Bone marrow (tissue), 2 donors: ENCODE measurements at places on chromosomes 4 and X.

DNA sequence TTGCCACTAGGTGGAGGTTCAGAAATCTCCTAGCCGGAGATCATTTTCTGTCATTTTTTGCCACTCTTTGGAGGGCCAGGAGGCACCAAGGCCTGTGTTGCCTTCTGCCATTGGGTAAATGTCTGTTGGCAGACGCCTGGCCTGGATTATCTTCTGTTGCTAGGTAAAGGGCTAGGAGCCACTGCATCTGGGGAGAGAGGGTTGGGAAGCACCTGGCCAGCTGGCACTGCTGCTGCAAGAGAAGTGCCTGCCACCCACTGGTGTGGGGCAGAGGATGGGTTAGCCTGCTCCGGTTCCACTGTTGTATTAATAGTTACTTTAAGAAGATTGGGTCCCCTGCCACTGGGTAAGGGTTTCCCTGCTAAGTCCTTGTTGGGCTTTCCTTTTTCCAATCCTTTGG is 58.1 kb downstream of the AWAT2 start:
- no peak for DNase-seq

DNA sequence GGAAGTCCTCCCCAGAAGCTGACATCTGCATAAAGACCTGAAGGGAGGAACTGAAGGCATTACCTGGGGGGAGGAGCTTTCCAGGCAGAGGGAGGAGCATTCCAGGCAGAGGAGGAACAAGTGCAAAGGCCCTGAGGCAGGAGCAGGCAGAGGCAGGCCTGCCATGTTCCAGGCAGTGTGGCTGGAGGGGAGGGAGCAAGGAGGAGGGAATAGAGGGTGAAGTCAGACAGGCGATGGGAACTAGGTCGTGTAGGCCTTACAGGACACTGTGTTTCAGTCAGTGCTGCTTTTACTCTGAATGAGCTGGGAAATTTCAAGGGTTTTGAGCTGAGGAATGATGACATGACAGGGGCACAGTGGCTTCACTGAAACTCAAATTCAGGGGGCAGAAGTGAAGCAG is 292.7 kb downstream of the BCOR start:
- DNase-seq, result no peak

DNA sequence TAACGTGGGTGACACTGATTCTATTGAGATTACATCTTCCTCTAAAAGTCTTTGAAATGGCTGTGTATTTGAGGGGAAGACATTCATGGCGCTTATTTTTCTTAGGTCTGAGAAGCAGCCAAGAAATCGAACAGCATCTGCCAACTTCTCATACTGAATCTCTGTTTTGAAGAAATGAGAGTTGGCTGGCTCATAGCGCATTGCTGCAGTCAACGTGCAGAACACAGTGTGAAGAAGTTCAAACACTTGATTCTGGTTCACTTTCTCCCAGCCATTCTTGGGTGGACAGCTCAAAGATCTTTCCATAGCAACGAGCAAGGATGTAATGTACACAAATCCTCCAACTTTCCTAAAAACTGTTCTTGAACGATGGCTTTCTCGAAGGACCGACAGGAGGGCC is 156.5 kb downstream of the WDFY3 start:
- no peak for DNase-seq

DNA sequence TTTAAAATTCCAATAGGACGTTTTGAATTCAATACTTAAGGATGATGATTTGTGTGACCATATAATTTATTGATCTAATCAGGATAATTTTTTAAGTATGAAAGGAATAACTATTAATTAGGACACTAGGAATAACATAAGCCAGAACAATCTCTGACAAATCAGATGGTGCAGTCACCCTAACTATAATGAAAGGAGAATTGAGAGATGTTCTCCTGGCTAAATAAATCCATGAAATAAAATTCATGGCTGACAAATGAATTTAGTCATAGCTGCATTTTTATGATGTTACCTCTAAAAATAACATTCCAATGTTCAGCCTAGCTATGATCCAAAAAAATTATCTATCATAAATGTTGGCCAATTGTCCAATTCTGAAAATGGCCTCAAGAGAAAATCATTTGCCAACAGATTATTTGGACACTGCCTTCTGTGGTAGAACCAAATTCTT is 190.6 kb upstream of the NEIL3 start:
- no peak for DNase-seq

DNA sequence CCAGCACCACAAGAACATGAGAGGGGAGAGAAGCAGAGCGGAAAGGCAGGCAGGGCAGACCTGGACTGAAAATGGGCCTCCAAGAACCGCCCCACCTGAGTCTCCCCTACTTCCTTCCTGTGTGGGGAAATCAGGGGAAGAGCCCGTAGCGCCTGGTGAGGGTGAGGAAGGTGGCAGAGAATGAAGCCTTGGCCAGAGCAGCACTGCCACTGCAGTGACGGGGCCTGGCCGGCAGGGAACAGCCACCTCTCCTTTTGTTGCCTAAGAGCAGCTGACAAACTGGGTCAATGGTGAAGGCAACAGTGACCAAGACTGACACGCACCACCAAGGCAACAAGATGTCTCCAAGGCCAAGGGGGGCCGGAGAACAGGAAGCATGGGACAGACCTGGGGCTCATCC is 58.4 kb upstream of the CBR4 start:
- DNase-seq, result no peak

GRCh38 chrX:106177982-106178321 is 9.8 kb downstream of the PWWP3B start:
- DNase-seq, result no peak

DNA sequence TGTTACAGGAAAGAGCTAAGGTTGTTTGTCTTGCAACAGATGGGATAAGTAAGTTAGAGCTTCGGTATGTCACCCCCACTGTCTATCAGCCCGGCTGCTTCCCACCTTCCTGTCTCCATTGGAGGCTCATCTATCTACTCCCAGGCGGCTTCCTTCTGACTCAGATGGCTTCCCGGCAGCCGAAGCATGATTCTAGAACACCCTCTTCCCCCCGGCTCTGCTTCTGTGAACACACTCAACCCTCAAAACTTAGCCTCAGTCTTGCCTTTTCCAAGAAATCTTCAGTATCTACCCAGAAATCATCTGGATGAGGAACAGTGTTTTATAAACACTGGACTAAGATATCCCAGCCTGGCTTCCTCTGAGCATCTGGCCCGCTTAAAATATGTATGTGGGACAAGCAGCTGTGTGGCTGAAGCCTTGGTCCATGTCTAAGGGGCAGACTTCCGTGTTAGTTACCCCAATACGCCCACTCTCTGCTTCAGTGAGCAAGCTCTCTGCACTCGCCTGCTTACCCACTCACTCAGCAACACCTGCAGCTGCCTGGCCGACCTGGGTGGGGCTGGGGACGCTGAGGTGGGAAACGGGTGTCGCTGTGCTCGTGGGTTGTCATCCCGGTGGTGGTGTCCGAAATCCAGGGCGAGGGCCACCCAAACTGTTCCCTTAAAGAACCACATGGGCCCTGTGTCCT is 12.0 kb upstream of the SLC2A9 start:
- peak; percentile 40 for DNase-seq

GRCh38 chrX:6644411-6644810 is 109.5 kb upstream of the VCX3A start:
- no peak for DNase-seq

- no peak for DNase-seq
Observed at GRCh38 chr4:177964693-177965168, 522.5 kb upstream of the AGA start.

- no peak for DNase-seq
Observed at GRCh38 chrX:71367396-71367795, 1.2 kb downstream of the TAF1 start.

GRCh38 chrX:95330292-95330691 is 1354.3 kb upstream of the DIAPH2 start:
- DNase-seq, result no peak

- DNase-seq, result no peak
Observed at GRCh38 chrX:139224953-139225665, 305.4 kb upstream of the F9 start.

GRCh38 chrX:13013363-13014110 is 30.9 kb downstream of the FAM9C start:
- peak; percentile 62 for DNase-seq

GRCh38 chrX:85327060-85327333 is 52.5 kb downstream of the POF1B start:
- DNase-seq, result no peak

- no peak for DNase-seq
Observed at GRCh38 chrX:9797384-9798360, 11.4 kb downstream of the SHROOM2 start.

GRCh38 chr4:77248805-77249204 is 91.8 kb downstream of the CCNG2 start:
- DNase-seq, result no peak

GRCh38 chrX:97238632-97239031 is 354.9 kb downstream of the RPA4 start:
- DNase-seq, result no peak

DNA sequence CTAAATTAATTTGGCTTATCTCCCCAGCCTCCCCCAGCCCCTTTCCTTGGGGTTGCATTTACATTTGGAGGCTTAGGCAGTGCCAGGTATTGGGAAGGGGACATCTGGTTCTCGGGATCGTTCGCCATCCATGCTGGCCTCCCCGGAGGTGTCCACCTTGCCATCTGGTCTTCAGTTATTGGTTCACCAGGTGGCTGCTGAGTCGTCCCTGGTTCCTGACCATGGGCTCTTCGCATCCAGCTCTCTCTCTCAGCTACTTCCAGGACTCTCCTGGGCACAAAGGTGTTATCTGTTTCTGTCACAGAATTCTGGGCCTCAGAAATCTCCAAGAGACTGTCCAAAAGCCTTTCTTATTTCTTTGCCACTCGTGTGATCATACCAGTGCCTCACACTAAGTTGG is 75.4 kb upstream of the SCOC start:
- no peak for DNase-seq

- no peak for DNase-seq
Observed at GRCh38 chr4:141871086-141871770, 234.8 kb downstream of the IL15 start.

DNA sequence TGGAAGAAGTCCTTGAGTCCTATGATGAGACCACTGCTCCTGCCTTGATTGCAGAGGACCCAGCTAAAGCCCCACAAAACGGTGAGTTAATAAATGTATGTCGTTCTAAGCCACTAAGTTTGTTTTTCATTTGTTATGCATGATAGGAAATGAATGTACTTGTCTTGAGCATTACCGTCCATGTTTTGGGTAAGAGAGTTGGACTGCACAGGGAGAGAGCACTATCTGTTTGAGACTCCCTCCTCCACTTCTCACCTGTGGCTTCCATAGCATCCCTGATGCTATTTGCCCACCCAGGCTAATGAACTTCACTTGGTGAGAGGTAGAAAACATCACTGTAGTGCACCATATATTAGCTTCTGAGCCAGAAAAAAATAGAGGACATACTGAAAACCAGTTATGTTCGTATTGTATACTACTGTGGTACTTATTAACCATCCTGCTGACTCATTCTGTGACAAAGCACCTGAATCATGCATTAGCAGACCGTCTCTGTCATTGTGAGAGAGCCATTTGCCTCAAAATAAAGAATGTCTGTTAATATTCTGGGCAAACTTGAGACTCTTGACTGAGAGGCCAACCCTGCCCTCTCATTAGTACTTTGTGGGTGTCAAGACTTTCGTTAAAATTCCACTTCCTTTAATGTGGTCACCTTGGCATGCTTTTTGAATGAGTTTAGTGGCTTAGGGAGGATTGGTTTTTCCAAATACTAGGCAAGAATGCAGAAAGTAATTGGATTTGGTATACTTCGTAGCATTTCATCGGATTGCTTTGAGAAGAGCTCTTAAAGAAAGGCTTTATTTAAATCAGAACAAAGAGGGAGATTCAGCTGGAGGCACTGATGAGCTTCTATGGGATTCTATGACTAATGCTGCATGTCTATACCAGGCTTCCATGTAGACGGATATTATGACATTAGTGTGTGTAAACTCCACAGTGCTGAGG is 99.3 kb upstream of the GRPR start:
- no peak for DNase-seq

DNA sequence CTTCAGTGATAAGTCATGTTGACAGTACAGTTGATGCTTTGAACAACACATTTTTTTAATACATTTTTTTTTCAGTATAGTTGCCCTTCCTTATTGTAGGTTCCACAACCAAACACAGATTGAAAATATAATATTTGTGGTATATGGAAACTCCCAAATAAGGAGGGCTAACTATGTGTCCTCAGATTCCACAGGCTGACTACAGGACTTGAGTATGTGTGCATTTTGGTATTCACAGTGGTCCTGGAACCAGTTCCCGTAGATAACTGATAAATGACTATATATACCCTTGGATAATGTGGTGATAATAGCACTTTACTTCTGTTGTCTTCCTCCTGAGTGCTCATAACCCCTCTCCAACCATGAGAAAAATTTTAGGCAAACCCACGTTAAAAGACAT is 111.6 kb upstream of the NUDT6 start:
- DNase-seq, result no peak

GRCh38 chr4:54090804-54091623 is 8.9 kb upstream of the GSX2 start:
- DNase-seq, result no peak

- no peak for DNase-seq
Observed at GRCh38 chr4:94408549-94409374, 43.0 kb upstream of the PDLIM5 start.

DNA sequence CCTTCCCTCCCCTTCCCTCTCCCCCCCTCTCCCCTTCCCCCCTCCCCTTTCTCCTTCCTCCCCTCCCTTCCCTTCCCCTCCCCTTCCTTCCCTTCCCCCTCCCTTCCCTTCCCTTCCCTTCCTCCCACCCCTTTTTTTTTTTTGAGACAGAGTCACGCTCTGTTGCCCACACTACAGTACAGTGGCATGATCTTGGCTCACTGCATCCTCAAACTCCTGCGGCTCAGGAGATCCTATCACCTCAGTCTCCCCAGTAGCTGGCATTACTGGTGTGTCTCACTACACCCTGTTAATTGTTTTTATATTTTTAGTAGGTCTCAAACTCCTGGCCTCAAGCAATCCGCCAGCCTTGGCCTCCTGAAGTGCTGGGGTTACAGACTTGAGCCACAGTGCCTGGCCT is 66.6 kb downstream of the TBC1D9 start:
- no peak for DNase-seq

GRCh38 chrX:13965531-13965930 is 64.2 kb downstream of the GEMIN8 start:
- DNase-seq, result no peak

DNA sequence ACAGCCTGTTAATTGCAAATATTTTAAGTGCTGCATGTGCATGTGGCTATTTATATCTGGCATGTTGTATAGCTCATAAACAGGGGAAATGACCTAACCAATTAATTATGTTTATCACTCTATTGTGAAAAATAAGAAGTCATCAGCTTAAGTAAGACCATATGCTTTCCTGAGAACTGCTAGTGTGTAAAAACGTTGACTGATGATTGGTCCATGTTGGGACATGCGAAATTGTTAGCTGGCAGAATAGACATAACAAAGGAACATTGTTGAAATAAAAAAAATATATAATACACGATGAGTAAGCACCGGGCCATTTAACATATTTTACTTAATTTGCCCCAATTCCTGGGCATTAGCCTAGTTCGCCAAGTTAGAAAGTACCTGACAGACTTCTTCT is 207.5 kb downstream of the ANK2 start:
- no peak for DNase-seq

GRCh38 chrX:116413273-116413672 is 23.1 kb upstream of the SLC6A14 start:
- DNase-seq, result no peak
